Stomach (tissue), 19 donors: ENCODE measurements at places on chromosomes 5 and 9. TPM values are rescaled to one million over a fixed set of nuclear protein-coding genes. Genes with fewer than 3 reads are reported as not detected.

The AMBP gene
- 0.89 TPM for total RNA-seq

The SLU7 gene
- total RNA-seq = 66.8 TPM

The LOX gene
- total RNA-seq = 8.2 TPM

GRCh38 chr5:36666986-36667385, 60.6 kb downstream of the SLC1A3 start:
- H3K27ac ChIP-seq = no peak overlapping the region
- H3K27me3 ChIP-seq = no peaks in the 10 kb centered on the region
- H3K4me1 ChIP-seq = no peaks in the 10 kb centered on the region
- no peaks in the 10 kb centered on the region for H3K36me3 ChIP-seq
- no peak overlapping the region for H3K4me3 ChIP-seq

GRCh38 chr5:155129513-155129880, 115.9 kb downstream of the KIF4B start:
- H3K4me3 ChIP-seq = no peak overlapping the region
- no peaks in the 10 kb centered on the region for H3K36me3 ChIP-seq
- no peaks in the 10 kb centered on the region for H3K4me1 ChIP-seq
- DNase-seq = no peak

DNA sequence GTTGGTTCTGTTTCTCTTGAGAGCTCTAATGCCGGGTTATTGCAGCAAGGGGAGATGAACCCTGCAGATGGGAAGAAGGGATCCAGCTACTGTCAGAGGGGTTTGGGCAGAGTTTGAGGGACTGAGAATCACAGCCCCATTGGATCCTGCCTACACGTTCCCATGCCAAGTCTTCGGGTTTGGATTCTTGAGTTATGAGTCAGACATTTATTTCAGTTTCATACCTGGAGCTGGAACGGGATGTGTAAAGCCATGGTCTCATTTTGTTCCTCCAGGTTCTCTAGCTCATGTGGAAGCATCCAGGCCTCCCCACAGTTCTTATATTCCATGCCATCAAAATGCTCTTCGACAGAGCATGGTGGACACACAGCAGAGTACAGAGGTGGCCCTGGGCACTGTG, 275.4 kb upstream of the IRX4 start:
- no peaks in the 10 kb centered on the region for H3K27me3 ChIP-seq
- H3K36me3 ChIP-seq = no peaks in the 10 kb centered on the region
- no peaks in the 10 kb centered on the region for H3K4me1 ChIP-seq

GRCh38 chr5:73789851-73790281, 163.9 kb downstream of the ARHGEF28 start:
- DNase-seq = peak; percentile 47
- no peak overlapping the region for H3K27ac ChIP-seq
- no peaks in the 10 kb centered on the region for H3K27me3 ChIP-seq

DNA sequence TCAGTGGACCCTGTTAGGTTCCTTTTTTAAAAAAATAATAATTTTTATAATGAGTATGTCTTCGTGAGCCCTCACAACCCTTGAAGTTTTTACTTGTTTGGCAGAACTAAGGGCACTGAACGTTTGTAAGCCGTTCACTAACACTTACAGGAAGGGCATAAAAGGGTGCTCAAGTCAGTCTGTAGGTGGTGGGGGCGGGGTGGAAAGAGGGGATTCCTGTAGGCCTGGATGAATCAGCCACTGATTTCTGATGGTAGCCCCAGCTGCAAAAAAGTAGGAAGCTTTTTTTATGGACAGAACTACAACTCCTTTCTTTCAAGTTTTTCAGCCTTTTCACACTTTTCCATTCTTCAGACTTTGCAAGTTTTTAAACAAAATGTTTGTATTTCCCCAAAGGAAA, 35.8 kb downstream of the PIK3R1 start:
- peaks cover 88% of the 10 kb centered on the region for H3K4me1 ChIP-seq
- no peaks in the 10 kb centered on the region for H3K36me3 ChIP-seq
- no peak for DNase-seq
- H3K27me3 ChIP-seq = no peaks in the 10 kb centered on the region
- H3K27ac ChIP-seq = peak overlapping the region; percentile 59

DNA sequence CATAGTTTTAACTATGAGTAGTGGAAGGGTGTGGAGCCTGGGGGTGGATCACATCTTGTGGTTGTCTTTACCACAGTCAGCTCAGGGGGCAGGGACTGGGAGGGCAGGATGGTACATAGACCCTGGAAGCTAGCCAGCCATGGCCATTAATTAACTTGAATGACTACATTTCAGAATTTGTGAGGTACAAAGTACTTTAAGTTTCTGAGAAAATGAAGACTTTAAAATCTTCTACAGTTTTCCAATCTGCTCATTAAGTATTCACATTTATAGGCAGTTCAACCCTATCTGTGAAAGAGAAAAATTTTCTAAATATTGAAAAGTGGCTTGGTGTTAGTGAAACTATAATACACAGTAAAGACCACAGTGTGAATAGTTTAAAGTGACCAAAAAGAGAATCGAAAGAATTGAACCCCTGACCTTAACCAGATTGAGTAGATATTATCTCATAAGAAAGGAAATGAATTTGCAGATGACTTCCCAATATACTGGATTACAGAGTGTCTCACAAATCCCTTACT, 234.2 kb upstream of the MEF2C start:
- H3K27ac ChIP-seq = no peak overlapping the region
- H3K27me3 ChIP-seq = no peaks in the 10 kb centered on the region
- no peak for DNase-seq
- no peaks in the 10 kb centered on the region for H3K4me1 ChIP-seq
- H3K36me3 ChIP-seq = no peaks in the 10 kb centered on the region

GRCh38 chr9:33125461-33125860, 41.7 kb downstream of the B4GALT1 start:
- H3K36me3 ChIP-seq = peaks cover 22% of the 10 kb centered on the region
- DNase-seq = no peak
- H3K4me1 ChIP-seq = peaks cover 22% of the 10 kb centered on the region
- H3K27ac ChIP-seq = no peak overlapping the region
- H3K4me3 ChIP-seq = no peak overlapping the region

DNA sequence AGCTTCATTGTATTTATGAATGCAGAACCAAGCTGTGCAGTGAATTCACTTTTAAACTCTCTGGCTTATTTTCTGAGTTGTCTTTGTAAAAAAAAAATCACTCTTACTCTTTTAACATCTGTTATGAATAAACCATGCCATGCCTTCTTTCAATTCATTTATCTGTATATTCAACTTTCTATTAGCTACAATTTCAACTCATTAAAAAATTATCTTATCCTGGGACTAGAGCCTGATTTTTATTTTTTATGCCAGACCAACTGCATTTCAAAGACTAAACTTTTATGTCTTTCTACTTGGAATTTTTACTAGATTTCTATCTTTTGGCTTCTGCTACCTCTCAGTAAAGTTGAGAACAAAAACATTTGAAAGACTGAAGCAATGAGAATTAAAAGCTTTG, 342.7 kb downstream of the DEPDC1B start:
- DNase-seq = no peak
- H3K27ac ChIP-seq = no peak overlapping the region
- H3K36me3 ChIP-seq = no peaks in the 10 kb centered on the region

GRCh38 chr5:36743891-36744772, 132.4 kb upstream of the NIPBL start:
- H3K27ac ChIP-seq = peak overlapping the region; percentile 91
- no peaks in the 10 kb centered on the region for H3K27me3 ChIP-seq
- peak; percentile 90 for DNase-seq
- no peaks in the 10 kb centered on the region for H3K36me3 ChIP-seq
- H3K4me3 ChIP-seq = peak overlapping the region; percentile 64
- peaks cover 6% of the 10 kb centered on the region for H3K4me1 ChIP-seq

- DNase-seq = no peak
- H3K4me3 ChIP-seq = no peak overlapping the region
- H3K27me3 ChIP-seq = no peaks in the 10 kb centered on the region
- no peaks in the 10 kb centered on the region for H3K4me1 ChIP-seq
Observed at GRCh38 chr5:38031304-38031703, 191.5 kb upstream of the GDNF start.

- H3K27ac ChIP-seq = no peak overlapping the region
- no peaks in the 10 kb centered on the region for H3K36me3 ChIP-seq
- H3K27me3 ChIP-seq = no peaks in the 10 kb centered on the region
- no peak overlapping the region for H3K4me3 ChIP-seq
- DNase-seq = no peak
Observed at GRCh38 chr9:94971378-94972131, 245.1 kb downstream of the AOPEP start.

GRCh38 chr5:154509784-154510555, 31.9 kb upstream of the HAND1 start:
- H3K27ac ChIP-seq = no peak overlapping the region
- no peak overlapping the region for H3K4me3 ChIP-seq
- no peak for DNase-seq
- H3K4me1 ChIP-seq = no peaks in the 10 kb centered on the region

DNA sequence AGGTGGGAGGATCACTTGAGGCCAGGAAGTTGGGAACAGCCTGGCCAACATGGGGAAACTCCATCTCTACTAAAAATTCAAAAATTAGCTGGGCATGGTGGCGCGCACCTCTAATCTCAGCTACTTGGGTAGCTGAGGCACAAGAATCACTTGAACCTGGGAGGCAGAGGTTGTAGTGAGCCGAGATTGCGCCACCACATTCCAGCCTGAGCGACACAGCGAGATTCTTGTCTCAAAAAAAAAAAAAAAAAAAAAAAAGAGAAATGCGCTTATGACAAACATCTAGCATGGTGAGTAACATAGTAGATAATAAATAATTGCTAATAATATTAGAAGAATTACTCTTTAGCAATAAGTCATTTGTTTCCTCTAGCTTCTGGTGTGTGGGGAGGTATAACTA, 25.9 kb downstream of the RUSC2 start:
- H3K4me1 ChIP-seq = peaks cover 60% of the 10 kb centered on the region
- H3K4me3 ChIP-seq = no peak overlapping the region
- no peaks in the 10 kb centered on the region for H3K27me3 ChIP-seq
- peak overlapping the region; percentile 80 for H3K27ac ChIP-seq
- no peak for DNase-seq

- peak; percentile 59 for DNase-seq
- peaks cover 15% of the 10 kb centered on the region for H3K4me1 ChIP-seq
- no peak overlapping the region for H3K27ac ChIP-seq
- H3K4me3 ChIP-seq = no peak overlapping the region
Observed at GRCh38 chr5:149268928-149269557, 2.6 kb upstream of the AFAP1L1 start.

DNA sequence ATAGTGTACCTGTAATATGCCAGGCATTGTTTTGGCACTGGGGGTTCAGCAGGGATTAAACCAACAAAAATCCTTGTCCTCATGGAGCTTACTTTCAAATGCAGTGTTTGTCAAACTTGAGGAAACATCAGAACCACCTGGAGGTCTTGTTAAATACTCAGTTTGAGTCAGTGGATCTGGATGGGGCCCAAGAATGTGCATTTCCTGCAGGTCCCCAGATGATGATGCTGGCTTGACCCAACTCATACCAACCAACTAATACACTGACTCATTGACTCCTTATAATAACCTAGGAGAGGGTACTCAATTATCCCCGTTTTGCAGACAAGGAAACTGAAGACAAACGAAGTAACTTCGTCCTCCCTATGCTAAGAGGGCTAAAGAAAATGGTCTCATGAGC, 11.3 kb downstream of the WWC1 start:
- H3K27ac ChIP-seq = peak overlapping the region; percentile 72
- DNase-seq = no peak
- H3K27me3 ChIP-seq = no peaks in the 10 kb centered on the region
- H3K4me3 ChIP-seq = no peak overlapping the region

DNA sequence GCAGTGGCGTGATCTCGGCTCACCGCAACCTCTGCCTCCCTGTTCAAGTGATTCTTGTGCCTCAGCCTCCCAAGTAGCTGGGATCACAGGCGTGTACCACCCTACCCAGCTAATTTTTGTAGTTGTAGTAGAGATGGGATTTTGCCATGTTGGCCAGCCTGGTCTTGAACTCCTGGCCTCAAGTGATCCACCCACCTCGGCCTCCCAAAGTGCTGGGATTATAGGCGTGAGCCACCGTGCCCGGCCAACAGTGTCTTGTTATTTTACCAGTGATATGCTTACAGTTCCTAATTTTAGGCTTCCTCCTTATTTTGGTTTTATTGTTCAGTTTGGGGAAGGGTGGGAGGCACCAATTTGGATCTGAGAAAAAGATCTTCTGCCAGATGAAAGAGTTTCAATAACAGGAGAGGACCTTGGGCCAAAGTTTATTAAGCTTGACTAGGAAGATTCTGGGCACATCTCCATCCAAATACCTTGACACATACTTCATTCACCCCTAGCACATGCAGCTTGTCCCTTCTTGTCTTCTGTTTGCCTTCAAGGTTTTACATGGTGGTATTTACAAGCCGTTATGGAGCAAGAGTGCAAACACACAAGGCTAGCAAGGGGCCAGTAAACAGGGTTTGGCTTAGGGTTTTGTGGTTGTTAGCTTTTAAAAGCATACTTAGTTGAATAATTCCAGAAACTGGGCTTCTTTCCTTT, 168.1 kb upstream of the DMRT1 start:
- H3K4me3 ChIP-seq = no peak overlapping the region
- DNase-seq = no peak
- peaks cover 37% of the 10 kb centered on the region for H3K4me1 ChIP-seq
- H3K27ac ChIP-seq = no peak overlapping the region
- no peaks in the 10 kb centered on the region for H3K36me3 ChIP-seq

GRCh38 chr5:133781436-133782225, 169.3 kb upstream of the FSTL4 start:
- H3K36me3 ChIP-seq = no peaks in the 10 kb centered on the region
- no peak overlapping the region for H3K27ac ChIP-seq
- no peaks in the 10 kb centered on the region for H3K27me3 ChIP-seq
- no peak overlapping the region for H3K4me3 ChIP-seq
